ENCODE measurements at places on chromosomes 7 and 10.
A peak's percentile ranks its signal among the peaks of the same experiment; 100 is the strongest.

DNA sequence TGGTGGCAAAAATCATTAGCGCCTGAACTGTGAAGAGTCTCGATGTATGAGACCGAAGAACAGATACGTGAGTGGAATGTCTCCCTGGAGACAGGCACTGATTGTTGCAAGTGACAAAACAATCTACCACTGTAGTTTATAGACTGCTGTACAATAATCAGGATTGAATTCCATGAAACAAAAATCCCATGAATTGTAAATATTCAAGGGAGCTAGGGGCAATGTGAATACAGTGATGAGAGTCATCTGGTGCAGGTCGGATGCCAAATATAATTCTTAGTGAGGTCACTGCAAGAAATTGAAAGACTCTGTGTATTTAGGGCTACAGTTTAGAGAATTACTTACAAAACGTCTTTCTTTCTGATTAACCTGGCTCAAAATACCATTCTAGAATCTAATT is 594.4 kb upstream of the VSTM2A start:
- DNase-seq: no peak

- DNase-seq: no peak
Measured at GRCh38 chr7:107610323-107610722, 30.3 kb downstream of the BCAP29 start.

DNA sequence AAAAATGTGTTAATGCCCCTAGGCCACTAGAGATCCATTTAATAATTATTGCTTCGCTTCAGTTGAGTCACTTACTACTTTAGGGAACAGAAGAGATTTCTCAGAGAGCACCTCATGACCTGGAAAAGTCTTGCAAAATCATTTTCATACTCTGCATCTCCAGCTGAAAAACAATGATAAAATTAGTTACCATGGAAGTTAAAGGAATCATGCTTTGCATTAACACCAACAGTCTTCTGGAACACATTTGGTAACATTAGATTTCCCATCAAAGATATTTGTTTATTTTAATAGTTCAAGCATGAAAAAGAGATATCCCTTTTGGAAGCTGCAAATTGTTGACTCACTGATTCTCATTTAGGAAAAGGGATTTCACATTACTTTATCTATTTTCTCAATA is 1.8 kb upstream of the STEAP2 start:
- DNase-seq: no peak

DNA sequence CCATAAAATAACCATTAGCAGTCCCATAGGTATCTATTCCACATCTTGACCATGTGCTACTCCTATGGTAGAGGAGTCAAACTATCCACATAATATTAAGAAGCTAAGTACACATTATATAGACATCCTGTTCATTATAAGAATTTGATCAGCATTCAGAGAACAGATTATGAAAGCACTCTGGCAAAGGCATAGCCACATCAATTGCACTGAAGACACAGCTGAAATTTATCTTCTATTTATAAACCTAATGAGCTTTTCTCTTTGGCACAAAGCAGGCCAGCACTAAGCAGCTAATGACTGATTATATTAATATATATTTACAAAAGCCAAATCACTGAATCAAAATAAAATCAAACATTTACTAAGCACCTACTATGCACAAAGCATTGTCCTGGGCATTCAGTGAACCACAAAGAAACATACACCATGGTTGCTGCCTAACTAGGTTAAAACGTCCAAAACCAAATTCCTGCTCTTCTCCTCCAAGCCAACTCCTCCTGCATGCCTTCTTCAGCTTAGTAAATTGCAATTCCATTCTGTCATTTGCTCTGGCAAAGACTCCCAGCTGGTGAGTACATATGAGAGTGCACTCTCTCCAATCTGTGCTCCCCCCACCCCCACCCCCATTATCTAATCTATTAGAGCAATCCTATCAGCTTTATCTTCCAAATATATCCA is 122.6 kb upstream of the ASAH2 start:
- DNase-seq: no peak

- no peak for DNase-seq
Measured at GRCh38 chr7:121023194-121023593, 34.7 kb downstream of the CPED1 start.

DNA sequence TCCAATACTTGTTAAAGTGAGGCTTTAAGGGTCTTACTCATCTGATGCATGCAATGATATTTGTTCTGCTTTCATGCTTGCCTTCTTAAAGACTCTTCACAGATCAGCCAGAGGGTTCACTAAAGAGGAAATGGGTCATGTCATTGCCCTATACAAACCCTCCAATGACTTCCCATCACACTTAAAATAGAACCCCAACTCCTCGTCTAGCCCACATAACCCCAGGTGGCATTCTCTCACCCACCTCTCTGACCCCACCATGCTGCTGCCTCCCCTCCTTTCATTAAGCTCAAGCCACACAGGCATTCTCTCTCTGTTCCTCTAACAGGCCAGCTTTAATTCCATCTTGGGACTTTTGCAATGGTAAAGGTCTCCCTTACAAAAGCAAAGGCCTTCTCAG is 253.6 kb downstream of the GRID1 start:
- DNase-seq: no peak

GRCh38 chr7:148800677-148801076 is 83.4 kb downstream of the EZH2 start:
- no peak for DNase-seq

DNA sequence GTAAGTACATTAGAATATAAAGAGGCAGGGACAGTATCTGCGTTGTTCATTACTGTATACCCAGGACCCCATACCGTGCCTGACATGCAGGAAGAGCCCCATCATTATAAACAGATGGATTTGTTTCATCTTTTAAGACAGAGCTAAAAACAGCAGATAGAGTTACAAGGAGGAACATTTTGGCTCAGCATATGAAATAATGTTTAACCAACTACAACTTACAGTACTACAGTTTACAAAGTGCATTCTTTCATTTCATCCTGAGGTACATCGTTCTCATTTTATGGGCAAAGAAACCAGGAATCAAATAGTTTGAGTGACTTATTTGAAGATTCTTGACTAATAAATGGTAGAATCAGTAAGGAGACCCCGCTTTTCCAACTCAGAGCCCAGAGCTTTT is 38.1 kb upstream of the AGBL3 start:
- DNase-seq: no peak

- DNase-seq: no peak
Measured at GRCh38 chr10:43197834-43198681, 59.8 kb downstream of the CSGALNACT2 start.

GRCh38 chr10:73785721-73786511 is 510 bp downstream of the ZSWIM8 start:
- no peak for DNase-seq

DNA sequence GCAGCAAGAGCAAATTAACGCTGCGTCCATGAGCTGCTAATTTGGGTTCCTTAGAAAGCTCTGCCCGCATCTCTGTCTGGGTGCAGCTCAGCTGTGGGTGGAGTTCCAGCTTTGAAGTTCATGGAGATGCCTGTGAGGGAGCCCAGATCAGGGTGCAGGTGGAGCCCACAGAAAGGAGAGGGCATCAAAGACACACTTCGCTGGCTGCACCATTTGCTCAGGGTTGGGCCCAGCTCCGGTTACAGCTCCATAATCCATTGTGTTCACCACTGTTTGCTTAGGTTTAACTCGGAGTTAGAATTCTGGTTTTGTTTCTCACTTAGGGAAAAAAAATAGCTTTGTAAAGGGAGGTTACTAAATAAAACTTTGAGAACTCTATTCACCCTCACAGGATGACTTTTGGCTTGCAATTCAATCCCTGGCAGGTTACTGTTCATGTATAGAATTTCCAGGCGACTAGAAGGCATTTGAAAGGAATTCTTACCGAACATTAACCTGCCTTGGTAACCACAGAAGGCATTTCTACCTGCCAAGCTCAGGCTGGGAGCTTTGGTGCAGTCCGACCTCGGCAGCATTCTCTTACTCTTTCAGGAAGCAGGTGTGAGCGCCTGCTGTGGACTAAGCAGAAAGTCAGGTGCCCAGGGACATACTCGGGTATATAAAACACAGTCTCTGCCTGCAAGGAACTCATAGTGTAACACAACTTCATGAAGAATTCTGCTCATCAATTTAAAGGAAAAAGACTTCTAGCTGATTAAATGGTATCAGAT is 179.5 kb upstream of the RNF32 start:
- DNase-seq: no peak

- no peak for DNase-seq
Measured at GRCh38 chr10:91038971-91039370, 118.1 kb upstream of the ANKRD1 start.

DNA sequence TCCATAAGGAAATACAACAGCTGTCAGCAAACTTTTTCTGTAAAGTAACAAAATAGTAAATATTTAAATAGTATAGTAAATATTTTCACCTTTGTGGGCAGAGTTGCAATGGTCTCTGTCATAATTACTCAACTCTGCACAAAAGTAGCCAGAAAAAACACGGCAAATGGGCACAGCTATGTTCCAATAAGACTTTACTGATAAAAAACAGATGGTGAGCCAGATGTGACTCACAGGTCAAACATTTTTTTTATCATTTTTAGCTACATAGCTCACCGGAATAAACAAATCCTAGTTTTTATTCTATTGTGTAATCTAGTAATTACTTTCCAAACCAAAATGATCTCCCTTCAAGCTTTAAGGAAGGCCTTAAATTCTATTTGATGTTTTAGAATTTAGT is 55.3 kb downstream of the NCAPG2 start:
- peak; percentile 82 for DNase-seq

- DNase-seq: no peak
Measured at GRCh38 chr10:58431903-58432302, 46.7 kb downstream of the TFAM start.

DNA sequence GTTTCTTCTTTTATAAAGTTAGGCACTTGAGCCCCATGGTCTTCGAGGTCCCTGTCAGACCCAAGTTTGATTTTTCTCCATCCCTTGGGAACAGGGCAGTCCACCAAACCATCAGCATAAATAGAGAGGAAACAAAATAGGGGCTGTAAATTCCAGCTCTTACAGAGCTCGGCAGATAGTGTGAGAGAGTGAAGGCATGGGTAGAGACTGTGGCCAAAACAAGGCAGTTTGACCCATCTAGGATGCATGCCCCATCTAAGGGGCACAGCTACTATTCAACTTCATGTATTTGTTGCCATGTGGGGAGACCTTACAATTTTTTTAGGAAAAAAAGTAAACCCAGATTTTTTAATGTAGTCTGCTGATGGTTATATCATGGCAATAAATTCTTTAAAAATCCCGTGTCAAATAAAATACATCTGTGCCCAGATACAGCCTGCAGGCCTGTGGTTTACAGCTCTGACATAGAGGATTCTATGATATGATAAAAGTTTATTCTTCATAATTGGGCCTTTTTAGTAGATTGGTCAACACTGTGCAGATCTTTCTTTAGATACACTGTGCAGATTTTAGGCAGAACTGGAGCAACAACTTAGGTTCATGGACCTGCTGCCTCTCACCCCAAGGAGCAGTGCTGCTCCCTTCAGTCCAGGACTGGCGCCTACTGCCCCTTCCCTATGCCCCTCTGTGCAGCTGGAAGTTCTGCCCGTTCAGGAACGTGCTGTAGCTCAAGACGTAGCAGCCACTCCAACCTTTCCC is 5.3 kb downstream of the PPP1R3C start:
- DNase-seq: no peak

- DNase-seq: no peak
Measured at GRCh38 chr7:2795906-2796305, 48.2 kb downstream of the GNA12 start.

DNA sequence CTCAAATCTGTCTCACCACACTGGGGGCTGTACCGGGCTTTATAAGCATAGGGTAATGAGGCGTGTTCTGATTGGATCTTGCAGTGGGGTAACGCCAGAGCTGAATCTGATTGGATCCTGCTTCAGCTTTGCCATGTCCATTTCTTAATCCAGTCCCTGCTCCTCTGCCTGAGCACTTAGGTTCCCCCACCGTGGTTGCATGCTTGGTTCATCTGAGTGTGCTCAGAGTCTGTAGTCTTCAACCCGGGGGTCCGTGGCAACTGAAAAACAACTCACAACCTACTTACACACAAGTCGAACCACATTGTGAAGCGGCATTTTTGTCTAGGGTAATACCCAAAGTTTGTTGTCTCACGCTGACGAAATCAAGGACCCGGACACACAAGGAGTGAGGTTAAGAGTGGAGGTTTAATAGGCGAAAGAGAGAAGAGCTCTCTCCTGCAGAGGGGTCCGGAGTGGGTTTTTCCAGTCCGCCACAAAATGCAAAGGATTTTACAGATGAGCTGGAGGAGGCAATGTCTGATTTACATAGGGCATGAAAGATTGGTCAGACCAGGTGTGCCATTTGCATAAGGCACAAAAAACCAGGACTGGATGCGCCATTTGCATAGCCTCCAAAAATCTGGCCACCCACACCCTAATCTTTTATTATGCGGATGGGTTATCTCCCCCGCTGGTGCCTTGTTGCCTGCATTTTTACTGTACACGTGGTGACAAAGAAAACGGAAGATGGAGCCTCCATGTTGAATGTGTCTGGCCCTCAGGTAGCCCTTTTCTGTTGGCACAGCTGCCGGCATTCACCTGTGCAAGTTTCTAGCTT is 641.8 kb upstream of the FOXK1 start:
- no peak for DNase-seq

GRCh38 chr10:102757323-102757722 is 13.6 kb downstream of the WBP1L start:
- no peak for DNase-seq

GRCh38 chr10:125016123-125016522 is 74.2 kb downstream of the ZRANB1 start:
- no peak for DNase-seq

GRCh38 chr10:17286562-17287550 is 58.8 kb downstream of the VIM start:
- no peak for DNase-seq

Measured in astrocyte of the cerebellum (primary cell).